Stimulated activated CD4-positive, alpha-beta T cell treated with anti-CD3 and anti-CD28 coated beads, Interleukin-12 subunit alpha, Interleukin-12 subunit beta, amount 100 ng/mL, for 24 hours (primary cell): ENCODE measurements at places on chromosomes 7 and 10.

DNA sequence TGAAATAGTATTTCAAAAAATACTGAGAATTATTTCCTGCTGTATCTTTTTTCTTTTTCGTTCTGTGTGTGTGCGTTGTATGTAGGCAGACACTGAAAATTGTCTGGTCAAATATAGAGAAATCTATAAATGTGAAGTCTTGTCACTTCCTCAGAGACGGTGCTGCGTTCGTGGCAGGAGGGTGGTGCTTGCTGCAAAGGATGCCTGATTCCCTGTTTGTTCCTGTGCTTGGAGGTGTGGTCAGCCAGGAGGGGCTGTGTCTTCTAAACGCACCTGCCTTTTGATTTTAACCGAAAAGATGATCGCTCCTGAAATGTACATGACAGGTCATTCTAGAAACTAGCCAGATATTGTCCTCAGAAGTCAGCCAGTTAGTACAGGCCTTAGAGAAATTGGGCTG lies 32.5 kb upstream of the PRKAR1B start:
- no peak for DNase-seq

- DNase-seq = no peak
Observed at GRCh38 chr10:12703126-12703525, 298.4 kb downstream of the CCDC3 start.

DNA sequence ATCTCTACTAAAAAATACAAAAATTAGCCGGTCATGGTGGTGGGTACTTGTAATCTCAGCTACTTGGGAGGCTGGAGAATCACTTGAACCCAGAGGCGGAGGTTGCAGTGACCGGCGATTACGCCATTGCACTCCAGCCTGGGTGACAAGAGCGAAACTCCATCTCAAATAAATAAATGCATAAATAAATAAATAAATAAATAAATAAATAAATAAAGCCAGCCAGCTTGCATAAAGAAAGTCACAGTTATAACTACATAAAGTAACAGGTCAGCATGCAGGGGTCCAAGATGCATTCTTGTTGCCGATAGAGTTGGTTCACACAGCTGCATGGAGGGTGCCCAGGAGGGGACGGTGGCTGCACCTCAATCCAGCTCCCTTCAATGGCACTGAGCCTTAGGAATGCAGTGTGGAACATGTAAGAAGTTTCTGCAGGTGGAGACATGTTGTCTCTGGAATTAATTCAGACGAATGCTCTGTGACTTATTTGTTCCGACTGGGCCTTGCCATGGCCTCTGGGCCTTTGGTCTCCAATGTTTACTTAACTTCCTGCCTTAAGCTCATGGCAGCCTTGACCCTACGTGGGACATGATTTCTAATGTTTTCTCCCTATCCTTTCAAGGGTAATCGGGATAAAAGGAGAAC lies 159.6 kb upstream of the PRKCQ start:
- DNase-seq = no peak

- DNase-seq = no peak
Observed at GRCh38 chr10:4399556-4399955, 426.5 kb upstream of the AKR1E2 start.

GRCh38 chr10:131858118-131858515 lies 42.7 kb upstream of the PPP2R2D start:
- no peak for DNase-seq

DNA sequence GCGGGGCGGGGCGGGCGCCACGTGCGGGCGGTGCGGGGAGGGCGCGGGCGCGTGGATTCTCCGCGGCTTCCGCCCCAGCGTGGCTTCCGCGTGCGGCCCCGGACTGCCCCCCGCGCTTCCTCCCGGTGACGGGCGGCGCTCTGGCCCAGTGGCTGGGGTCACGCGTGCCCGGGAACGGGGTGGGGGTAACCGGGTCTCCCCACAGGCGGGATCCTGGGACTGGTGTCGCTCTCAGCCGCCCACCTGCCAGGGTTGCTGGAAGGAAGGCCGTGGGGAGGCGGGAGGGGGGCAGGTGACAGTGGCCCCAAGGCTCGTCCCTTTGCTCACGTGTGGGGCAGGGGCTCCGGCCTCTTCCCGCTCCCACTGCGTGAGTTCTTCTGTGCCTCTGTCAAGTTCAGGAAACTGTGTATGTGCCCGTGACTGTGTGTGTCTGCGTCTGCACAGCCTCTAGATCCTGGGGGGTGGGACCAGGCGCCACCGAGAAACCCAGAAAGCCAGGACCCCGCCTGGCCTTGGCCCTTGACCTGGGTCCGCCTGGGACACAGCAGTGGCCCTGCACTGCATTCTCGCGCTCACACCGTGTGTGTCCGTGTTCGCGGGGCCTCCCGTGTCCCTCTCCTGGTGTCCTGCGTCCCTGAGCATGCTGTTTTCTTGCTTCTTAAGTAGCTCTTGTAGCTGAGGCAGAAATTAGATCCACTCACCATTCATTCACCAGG lies 919 bp downstream of the MAFK start:
- DNase-seq = no peak

DNA sequence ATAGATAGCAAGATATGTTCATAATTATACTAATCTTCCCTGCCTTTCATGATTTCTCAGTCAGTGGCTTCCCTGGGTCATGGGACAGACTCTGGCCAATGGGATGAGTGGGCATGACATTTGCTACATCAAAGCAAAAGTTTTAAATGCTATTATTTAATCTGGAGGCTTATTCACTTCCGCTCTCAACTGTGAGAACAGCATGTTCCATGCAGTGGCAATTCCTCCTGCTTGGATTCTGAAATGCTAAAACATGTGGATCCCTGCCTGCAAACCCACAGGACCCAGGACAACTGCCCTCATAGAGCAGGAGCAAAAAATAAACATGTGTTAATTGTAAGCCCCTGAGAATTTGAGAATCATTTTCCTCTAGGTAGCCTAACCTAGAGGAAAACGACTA lies 1412.4 kb upstream of the CELF2 start:
- DNase-seq = no peak

GRCh38 chr10:31390804-31391203 lies 71.8 kb downstream of the ZEB1 start:
- DNase-seq = no peak

GRCh38 chr10:91208642-91209041 lies 11.8 kb upstream of the PCGF5 start:
- no peak for DNase-seq

GRCh38 chr7:95469187-95469586 lies 16.6 kb upstream of the ASB4 start:
- no peak for DNase-seq

GRCh38 chr7:77893813-77894212 lies 95.2 kb downstream of the PHTF2 start:
- no peak for DNase-seq

DNA sequence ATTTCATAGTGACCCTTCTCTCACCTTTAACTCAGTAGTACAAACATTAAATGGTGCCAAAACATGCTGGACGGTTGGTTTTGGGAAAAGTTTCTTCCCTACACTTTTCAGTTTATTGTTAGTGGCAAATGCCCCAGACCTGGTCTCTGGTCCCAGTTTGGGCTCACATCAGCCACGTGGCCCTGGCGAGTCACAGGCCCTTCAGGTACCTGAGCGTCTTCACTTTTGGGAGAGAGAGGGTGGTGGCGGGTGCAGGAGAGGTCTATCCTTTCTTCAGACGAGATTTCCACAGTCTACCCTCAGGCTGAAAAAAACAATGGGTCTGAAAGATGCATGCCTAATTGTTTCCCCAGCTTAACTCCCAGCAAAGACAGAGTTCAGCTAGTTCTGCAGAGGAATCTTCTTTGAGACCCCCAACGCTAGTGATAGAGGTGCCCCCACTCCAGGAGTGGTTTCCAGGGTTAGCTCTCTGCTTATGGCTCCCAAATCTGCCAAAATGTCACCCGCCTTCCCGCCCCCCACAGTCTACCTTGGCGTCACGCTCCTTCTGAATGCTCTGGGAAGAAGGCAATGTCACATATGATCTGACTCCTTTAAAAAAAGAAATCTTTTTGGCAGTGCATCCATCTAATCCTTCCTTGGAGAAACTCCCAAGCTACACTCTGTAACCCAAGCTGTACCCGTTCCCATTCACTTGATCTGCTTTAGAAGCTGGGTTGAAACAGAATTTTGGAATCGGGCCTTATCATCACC lies 384.8 kb upstream of the FOXK1 start:
- no peak for DNase-seq

GRCh38 chr10:128568990-128569945 lies 443.0 kb upstream of the MKI67 start:
- no peak for DNase-seq
